ENCODE measurements at places on chromosomes 12 and 14.

- no peak for DNase-seq
Measured at GRCh38 chr14:31297701-31298344, 90.2 kb upstream of the HECTD1 start.

DNA sequence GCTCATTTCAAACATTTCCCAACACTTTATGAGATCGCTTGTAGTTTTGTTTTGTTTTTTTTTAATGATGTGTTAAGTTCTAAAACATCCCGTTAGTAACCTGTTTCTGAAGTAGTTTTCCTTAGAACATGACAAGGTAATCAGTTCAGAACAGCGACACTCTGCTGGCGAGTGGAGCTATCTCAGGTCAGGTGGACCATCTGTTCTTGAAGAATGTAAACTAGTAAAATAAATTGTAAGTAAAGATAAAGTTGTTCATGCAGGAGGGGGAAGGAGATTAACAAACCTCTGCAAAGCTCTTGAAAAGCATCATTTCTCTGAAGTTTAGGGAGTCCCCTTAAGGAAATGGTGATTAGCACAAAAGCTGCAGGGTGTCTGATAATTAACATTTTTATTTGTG is 71.9 kb upstream of the DACT1 start:
- no peak for DNase-seq

- no peak for DNase-seq
Measured at GRCh38 chr12:701896-702539, 38.8 kb upstream of the NINJ2 start.

DNA sequence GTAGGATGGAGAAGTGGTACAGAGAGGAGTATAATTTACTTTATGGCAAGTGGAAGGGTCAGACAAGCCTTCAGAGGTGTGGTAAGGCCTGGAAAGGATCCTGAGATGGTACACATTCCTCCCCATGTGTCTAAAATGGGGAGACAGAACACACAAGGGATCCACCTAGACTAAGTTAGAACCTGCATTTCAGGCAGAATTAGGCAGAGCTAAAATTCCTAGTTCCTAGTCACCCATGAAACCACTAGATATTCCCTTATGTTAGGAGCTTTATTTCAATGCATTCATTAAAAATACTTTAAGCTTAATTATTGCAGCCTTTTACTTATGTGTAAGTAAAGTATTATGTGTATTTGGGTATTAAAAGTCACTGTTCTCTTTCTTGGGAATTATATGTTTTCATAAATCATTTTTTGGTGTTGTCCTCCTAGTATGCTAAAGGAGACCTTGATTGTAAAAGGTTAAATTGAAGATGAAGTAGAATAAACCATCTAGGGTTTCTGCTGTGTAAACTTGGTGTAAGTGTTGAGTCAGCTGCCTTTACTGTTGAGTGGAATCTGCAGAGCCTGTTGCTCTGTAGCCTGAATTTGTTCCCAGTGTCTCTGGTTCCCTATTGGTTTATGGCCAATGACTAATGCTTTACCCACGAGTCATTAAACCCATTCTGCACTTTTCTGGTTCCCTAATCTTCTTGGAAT is 423.2 kb downstream of the ATP23 start:
- DNase-seq: no peak

GRCh38 chr12:2336409-2336829 is 283.6 kb downstream of the CACNA1C start:
- DNase-seq: no peak

- no peak for DNase-seq
Measured at GRCh38 chr12:95624589-95624988, 73.3 kb upstream of the USP44 start.

- DNase-seq: no peak
Measured at GRCh38 chr14:94401083-94401482, 12.7 kb upstream of the SERPINA1 start.

- DNase-seq: no peak
Measured at GRCh38 chr14:60637479-60638315, 11.6 kb downstream of the SIX1 start.

DNA sequence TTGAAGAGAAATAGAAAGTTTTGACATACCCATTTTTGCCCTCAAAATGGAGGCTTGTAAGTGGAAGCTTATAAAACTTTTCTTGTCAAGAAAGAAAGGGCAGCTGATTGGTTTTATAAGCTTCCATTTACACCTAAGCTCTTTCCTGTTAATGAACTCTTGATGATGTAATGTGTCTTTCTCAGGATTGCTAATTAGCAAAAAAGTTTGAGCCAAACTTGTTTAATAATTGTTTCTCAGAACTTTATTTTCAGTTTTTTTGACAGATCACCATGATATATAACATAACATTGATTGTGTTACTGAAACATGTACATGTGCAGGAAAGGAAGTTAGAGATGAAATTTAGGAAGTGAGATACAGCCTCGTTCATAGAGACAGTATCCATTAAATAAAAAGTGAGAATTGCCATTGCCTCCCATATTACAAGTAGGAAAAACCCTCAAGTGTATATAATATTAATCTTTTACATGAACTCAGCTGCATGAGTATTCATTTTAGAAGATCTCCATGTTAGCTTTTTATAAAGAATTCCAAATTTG is 26.8 kb downstream of the RIC8B start:
- no peak for DNase-seq

DNA sequence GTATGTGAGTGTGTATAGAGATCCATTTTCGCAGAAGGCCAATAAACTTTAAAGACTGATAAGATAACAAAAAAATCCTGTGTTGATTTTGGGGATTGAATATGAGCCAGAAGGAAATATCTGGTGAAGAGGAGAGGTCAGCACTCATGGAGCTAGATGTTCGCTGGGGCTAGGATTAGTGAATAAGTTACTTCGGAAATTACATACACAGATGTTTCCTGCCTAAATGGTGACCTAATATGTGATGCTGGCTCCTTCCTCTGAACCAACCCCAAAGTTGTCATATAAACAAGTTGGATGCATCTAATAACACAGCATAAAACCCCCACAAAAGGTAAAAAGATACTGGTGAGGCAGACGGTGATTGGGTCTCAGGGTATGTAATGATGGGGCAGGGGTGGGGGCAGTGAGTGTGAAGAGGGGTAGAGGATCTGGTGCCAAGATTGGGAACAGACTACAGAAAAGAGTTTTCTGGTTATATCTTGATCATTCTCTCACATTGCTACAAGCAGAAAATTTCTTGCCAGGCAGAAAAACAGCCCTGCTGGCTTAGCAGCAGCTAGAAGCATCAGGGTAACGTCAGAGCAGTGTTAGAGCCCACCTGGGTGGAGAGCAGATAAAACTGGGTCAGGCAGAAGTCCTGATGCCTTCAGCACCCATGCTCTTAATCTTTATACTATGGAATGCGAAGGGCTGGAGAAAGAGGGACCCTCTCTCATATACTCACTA is 140.4 kb upstream of the GZMB start:
- no peak for DNase-seq

DNA sequence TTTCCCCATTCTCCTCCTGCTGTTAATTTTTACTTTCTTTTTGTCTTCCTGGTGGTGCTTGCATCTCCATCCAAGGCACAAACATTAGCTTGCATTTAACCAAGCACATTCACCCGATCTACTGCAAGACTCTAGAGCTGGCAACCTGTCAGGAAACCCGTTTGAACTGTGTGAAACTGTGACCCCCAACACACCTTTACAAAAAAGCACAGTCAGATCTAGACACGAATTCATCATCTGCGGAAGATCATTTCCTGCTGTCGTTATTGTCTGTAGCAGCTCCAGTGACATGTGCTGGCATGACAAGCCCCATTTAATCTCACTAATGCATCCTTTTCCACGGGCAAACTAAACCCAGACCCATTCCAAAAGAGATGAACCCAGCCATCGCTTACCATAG is 340.5 kb downstream of the VRK1 start:
- DNase-seq: no peak

DNA sequence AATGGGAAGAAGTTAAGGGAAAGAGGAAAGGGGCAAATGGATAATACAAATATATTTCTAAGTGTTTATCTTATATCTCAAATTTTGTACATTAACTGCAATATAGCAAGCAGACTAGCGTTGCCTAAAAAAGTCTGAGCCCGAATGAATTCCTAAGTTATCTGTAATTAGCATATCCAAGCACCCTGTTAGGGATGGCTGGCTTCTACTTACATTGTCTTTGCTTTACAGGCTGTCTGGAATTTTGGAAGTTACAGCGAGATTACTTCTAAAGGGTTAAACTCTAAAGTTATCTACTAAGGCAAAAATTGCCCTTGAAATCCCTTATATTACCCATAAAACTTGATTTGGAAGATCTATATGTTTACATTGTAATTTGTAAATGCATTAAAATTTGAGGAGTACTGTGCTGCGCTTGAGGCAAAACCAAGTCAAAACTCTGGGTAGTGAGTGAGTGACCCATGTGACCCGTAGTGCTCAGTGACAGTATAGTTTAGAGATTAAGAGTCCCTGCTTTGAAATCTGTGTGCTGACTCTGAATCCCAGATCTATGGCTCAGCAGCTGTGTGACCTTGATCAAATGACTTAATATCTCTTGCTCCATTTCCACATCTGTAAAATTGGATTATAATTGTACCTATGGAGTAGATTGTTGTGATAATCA is 17.3 kb upstream of the LIN7A start:
- no peak for DNase-seq

GRCh38 chr12:86349196-86349595 is 93.0 kb upstream of the MGAT4C start:
- no peak for DNase-seq

- no peak for DNase-seq
Measured at GRCh38 chr12:34595749-34596733, 573.7 kb downstream of the ALG10 start.

DNA sequence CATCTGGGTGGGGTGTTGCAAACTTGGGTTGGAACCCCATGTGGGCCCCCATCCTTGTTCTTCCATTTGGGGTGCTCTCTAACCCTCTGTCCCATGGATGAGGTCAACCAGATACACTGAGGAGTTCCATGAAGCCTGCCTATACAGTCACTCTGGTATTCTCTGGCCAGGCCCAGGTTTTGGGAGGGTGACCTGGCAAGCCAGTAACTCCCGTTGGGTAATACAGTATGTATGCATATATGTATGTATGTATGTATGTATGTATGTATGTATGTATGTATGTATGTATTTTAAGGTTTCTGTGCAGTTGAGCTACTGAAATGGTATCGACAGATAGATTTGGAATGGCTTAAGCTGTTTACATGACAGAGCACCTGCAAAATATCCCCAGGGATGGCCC is 12.8 kb upstream of the HELB start:
- no peak for DNase-seq

GRCh38 chr14:68182492-68182891 is 362.9 kb downstream of the RAD51B start:
- no peak for DNase-seq

DNA sequence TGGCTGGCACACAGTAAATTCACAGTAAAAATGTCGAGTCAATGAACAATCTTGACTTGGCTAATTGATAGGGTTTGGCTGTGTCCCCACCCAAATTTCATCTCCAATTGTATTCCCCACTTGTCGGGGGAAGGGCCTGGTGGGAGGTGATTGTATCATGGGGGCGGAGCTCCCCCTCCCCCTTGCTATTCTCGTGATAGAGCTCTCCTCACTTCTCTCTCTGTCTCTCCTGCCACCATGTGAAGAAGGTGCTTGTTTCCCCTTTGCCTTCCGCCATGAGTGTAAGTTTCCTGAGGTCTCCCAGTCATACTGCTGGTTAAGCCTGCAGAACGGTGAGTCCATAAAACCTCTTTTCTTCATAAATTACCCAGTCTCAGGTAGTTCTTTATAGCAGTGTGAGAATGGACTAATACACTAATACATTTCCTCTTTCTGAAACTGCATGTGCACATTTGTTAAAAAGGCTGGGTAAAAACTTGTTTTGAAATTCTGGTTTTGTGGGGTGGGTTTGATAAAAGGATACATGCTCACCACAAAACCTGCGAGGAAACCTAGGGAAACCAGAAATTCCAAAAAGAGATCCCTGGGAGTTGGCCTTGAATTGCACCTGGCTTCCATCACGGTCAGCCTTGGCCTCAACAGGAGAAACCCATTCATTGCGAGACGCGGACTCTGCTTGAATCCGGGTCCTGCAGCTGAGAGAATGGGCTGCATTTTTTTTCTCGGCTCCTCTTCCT is 16.2 kb upstream of the MYL2 start:
- DNase-seq: no peak

DNA sequence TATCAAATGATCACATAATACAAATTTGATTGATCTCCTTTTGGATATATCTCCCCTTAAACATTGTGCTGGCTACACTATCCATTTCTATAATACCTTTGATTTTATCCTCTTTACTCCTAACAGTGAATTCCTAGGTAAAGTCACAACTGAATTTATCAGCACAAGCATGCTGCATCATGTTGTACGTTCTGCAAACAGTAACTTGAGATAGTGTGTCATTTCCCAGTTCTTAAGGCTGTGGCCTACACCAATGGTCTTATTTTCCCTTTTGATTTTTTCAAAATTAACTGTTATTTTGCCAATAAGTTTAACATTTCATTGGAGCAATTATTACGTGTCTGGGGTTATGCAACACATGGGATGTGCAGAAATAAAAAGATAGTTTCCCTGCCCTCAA is 24.8 kb downstream of the PRKCH start:
- DNase-seq: no peak

DNA sequence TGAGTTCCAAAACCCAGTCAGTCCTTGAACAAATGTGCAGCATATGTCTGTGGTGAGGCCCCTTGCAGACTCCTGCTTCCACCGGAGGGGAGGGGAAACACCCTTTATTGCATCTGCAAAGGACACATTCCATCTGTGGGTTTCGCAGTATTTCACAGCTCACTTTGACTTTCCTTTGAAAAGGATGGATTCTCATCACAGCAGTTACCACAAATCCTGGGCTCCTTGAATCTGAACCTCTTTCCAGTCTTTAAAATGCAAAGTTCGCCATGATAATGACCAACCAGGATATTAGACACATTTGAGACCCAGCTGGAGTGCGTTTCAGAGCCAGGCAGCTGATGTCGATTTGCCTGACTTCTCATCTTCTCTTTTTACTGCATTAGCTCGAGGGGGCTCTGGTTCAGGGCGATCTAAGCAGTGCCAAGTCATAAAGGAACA is 242.4 kb downstream of the SLC15A4 start:
- DNase-seq: no peak

DNA sequence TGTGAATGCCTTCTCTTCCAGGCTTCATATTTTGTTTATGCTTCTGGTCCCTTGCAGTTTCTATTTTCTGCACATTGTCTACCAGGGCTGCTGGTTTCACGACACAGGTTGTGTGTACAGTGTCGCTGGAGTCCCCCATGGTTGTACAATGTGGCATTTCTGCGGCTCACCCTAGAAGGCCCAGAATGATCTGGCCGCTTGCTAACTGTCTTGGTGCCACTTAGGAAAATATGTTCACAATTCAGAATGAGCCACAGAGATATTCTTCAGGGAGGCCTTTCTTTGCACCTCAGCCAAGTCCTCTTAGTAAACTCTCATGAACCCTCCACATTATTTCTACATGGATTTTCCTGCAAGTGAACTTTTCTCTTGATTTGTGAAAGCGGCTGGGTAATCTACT is 195.4 kb downstream of the SUDS3 start:
- DNase-seq: no peak

- no peak for DNase-seq
Measured at GRCh38 chr12:6824901-6825381, 3.3 kb upstream of the P3H3 start.
